ENCODE measurements at places on chromosomes 13 and 19.

- DNase-seq, result no peak
These were observed 2.0 kb downstream of the CAPN12 start for GRCh38 chr19:38742296-38742695.

DNA sequence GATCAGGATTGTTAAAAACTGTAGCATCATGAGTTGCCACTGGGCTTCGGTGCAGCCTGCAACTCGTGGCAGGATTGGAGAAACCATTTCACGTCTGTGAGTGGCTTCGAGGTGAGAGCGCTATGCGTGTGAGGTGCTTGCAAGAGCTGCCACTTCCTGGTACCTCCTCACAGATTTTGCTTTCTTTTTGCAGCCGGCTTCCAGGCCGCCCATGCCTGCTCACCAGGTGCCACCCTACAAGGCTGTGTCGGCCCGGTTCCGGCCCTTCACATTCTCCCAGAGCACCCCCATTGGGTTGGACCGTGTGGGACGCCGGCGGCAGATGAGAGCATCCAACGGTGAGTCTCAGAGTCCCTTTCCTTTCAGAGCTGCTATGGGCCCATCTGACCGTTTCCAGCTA is 57.9 kb upstream of the C1QTNF9 start:
- DNase-seq, result no peak

GRCh38 chr13:80363890-80364503 is 23.1 kb upstream of the SPRY2 start:
- no peak for DNase-seq

DNA sequence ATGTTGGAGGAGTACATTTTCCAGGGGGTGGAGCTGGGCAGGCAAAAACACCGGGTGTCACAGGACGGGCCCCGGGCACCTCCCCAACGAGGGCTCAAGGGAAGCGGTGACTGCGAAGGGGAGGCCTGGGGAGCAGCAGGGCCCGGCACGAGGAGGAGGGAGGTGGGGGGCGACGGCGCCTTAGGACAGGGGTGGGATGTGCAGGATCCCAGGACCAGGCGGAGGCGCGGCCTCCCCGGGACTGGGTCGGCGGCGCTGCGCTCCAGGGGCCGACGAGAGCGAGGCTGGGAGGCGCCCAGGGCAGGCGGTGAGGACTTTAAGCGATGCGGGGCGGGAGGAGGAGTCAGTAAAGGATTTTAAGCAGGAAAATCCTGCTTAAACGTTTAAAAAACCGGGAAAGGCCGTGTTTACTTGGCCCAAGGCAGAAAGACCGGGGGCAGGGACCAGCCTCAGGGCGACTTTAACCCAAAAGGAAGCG is 427 bp downstream of the ZNF160 start:
- DNase-seq, result no peak

- no peak for DNase-seq
These were observed 1.2 kb downstream of the EPS15L1 start for GRCh38 chr19:16470541-16470910.

DNA sequence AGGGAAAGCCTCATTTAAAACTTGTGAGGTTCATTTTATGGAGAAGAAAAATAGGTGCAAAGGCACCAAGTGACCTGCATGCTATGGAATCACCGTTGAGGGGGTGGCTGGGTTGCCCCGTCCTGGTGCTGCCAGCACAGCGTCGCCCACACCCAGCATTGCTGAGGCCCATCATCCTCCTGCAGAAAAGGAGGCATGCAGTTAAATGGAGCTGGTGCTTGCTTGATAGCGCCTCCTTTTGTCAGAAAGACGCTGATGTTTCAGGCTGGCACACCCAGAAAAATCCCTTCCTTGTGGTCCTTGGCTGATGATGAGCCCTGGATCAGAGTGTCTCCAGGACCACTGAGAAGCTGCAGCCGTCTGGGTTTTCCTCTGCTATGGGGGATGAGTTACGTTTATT is 36.9 kb downstream of the DHRS12 start:
- no peak for DNase-seq

GRCh38 chr19:38277549-38277948 is 13.2 kb downstream of the SPINT2 start:
- no peak for DNase-seq

DNA sequence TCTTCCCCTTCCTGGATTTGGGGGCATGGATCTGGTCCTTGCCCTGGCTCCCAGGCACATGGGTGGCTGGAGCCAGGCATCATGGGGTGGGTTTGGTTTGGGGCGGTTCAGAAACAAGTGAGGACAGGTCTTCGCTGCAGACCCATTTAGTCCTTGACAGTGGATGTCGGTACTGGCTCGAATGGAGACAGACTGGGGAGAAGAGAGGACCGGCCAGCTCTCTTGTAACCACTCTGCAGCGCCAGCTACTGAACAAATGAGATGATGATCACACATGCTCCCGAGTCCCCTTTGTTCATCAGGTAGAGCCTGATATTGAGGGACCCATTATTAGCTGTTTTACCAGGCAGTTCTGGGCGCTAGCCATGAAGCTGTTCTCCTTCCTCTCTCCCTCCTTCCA is 64.5 kb downstream of the CHST8 start:
- no peak for DNase-seq

- no peak for DNase-seq
These were observed 34.4 kb downstream of the VSTM1 start for GRCh38 chr19:54029301-54029700.

DNA sequence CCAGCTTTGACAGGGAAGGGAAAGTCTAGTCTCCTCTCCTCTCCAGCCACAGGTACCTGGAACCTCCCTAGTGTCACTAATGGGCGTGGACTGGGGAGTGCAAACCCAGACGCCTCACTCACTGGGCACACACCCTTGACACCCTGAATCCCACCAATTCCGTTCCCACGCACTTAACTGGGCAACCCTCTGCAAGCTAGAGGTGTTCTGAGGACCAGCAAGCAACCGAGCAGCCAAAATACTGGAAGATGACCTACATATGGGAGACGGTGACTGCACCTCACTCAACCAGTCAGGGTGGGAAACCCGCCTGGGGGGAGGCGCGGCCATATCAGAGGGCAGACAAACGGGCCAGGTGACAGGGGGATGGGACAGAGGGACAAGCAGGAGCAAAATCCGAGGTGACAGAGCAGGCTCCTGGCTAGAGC is 991 bp downstream of the ABHD17A start:
- DNase-seq, result no peak

- DNase-seq, result no peak
These were observed 47.4 kb downstream of the SMAD9 start for GRCh38 chr13:36872621-36873020.

GRCh38 chr13:52887165-52887564 is 38.7 kb upstream of the PCDH8 start:
- DNase-seq, result no peak

DNA sequence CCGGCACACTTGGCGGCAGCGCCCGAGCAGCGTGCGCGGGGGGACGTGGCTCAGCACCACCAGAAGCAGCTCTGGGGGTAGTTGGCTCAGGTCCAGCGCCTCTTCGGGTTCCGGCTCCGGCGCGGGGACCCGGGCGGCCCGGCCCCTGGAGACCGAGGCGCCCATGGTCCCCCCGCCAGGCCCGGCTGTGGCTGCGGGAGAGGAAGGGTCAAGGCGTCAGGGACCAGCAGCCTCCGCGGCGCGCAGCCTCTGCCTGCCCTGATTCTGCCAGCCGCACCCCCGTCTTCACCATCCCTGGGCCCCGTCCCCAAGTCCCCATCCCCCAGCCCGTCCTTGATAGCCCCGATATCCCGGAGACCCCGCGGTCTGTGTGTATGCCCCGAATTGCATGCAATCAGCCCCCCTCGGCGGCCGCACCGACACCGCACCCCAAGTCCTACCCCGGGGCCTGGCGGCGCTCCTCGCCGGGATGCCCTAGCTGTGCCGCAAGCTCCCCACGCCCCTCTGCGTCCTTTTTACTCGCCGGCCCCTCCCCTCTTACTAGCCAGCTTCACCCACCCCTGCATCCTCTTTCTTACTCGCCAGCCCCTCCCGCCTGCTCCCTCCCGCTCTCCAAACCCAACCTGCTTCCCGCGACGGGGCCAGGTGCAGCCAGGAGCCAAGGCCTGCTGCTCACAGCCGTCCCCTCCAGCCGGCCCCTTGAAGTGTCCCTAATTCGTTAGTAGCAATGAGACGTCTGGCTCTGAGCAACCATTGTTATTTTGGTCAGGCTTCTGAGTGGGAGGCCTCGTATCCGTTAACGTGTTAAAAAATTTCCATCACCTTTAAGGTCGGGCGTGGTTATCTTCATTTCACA is at the start of gene FBXO27:
FBXO27 (minus strand) TSS at position 487 of the 856 bp plus-strand sequence; CDS start at position 165, 322 bp downstream.
- DNase-seq, result peak; percentile 89

DNA sequence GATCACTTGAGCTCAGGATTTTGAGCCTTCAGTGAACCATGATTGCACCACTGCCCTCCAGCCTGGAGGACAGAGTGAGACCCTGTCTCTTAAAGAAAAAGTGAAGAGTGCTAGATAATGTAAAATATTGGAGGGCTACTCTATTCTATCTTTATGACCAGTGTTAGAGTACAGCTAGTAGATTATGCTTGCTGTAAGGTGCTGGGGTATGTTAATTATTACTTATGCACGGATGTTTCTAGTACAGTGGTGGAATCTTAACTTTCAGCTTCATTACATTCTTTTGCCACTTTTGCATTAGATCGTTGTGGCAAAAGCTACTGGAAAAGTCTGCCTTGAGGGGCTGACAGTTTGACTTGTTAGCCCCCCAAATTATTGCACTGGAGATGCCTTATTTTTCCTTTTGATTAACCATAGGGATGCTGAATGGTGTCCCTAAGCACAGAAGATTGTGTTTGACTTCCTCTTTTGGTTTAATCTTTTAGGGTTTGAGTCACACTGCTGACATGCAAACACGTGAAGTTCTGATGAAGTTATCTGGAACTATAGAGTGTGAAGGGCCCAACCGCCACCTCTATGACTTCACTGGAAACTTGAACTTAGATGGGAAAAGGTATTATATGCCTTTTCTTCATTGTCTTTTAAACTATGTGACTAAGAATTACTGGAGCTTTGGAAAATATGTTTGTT is 169.8 kb downstream of the ATP8A2 start:
- DNase-seq, result no peak

- DNase-seq, result no peak
These were observed 1251.9 kb upstream of the SLC10A2 start for GRCh38 chr13:104318121-104318520.

- DNase-seq, result no peak
These were observed 52.9 kb downstream of the SLC7A9 start for GRCh38 chr19:32816555-32817099.

GRCh38 chr19:17829855-17830566 is 8.7 kb upstream of the INSL3 start:
- DNase-seq, result peak; percentile 46

GRCh38 chr13:51261610-51262249 is 39.5 kb downstream of the FAM124A start:
- no peak for DNase-seq

DNA sequence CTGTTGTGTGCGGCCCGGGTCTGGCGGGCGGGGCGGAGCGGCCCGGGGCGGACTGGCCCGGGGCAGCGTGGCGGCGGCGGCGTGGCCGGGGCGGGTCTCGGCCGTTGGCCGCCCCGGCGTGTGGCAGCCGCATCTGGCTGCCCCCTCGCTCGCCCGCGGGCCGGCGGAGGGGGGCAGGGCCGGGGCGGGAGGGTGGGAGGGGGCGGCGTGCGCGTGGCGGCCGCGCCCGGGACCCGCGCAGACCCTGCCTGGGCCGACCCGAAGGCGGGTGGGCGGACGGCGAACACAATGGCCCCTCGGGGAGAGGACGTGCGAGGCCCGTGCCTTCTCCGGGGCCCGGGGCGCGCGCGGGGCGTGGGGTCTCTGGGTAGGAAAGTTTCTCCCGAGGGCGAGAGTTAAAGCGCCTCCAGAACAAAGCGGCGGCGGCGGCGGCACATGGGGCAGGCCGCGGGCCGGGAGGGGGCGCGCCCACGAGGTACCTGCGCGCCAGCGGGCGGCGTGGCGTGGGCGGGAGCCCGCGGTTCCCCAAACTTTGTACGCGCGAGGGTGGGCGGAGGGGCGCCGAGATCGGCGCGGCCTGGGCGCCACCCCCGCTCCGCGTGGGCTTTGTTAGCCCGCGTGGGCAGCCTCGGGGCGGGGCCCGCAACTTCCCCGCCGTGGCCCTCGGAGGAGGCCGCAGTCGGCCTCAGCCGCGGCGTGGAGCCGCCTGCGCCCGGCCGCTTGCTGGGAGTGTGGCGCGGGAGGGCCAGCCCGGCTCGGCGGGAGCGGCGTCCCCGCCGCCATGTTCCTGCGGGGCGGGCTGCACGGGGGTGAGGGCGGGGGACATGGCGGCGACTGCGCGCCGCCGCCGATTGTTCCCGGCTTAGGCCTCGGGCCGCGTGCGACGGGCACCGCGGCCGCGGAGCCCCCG is 764 bp downstream of the MIR17HG start:
- no peak for DNase-seq

DNA sequence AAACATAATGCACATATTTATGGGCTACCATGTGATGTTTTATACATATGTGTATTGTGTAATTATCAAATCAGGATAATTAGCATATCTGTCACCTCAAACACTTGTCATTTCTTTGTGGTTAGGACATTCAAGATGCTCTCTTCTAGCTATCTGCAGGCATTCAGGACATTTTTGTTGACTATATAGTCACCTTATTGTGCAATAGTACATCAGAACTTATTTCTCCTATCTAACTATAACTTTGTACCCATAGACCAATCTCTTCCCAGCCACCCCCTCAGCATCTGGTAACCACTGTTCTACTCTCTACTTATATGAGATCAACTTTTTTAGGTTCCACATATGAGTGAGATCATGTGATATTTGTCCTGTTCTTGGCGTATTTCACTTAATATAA is 20.3 kb downstream of the ZNF420 start:
- DNase-seq, result no peak

- DNase-seq, result no peak
These were observed 72.5 kb downstream of the RAP2A start for GRCh38 chr13:97506511-97506910.

DNA sequence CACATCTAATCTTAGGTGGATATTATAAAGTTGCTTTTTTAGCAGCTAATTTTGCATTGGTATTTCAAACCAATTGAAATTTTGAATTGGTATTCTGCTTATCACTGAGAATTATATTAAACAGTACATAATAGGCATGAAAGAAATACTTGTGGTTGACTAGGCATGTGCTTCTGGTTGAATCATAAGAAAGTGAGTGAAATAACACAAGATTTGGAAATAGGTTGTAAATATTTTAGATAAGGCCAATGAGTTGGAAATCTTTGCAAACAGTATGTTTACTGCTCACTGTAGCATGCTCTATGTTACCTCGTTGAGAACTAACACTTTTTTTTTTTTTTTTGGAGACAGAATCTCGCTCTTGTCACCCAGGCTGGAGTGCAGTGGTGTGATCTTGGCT is 66.8 kb upstream of the RFC3 start:
- DNase-seq, result no peak

DNA sequence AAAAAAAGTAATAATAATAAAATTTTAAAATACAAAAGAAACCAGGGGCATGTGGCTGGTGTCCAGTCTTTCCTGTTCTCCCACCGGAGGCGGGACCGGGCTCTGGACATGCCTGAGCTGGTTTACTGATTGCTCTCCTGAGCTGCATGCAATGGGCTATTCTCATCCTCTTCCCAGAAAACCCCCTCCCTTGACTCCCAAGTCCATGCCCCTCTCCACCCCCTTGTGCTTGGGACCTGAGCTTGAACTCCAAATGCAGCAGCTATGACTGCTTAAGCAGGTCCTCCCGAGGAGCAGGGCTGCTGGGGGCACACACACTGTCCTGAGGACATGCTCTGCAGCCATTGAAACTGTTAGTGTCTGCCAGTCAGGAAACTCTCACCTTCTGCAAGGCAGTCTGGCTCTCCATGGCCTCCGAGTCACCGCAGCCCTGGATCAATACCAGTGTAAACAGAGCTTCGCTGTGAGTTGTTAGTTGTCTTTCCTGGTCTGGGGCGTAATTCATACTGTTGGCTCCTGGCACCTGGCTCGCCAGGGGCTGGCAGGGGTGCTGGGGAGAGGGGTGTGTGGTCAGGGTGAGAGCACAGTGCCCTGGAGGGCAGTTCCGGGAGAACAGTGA is 41.6 kb upstream of the CHST8 start:
- DNase-seq, result no peak

Data from Panc1 (cell line).